ENCODE measurements at places on chromosomes 5 and 9.

DNA sequence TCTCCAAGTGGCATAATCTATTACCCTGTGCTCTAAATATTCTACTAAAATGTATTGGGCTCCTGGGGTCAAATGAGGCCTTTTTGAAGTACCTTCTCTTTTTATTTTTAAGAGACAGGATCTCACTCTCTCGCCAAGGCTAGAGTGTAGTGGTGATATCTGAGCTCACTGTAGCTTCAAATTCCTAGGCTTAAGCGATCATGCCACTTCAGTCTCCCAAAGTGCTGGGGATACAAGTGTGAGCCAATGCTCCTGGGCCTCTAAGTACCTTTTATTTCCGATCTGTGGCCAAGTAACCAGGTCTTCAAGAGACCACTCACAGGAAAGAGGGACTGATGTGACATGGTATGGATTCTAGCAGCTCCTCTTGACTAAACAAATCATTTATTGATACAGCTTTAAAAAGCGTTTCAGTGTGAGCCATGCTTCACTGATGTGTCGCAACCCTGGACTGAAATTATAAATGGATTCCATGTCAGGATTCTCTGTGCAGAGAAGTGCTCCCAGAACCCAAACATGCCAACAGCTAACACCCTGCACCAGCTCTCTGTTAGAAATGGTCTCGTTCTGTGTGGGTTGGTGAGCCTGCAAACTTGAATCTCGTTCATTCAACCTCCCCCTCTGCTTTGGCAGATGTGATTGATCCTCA, 477.8 kb downstream of the HINT1 start:
- no peak for DNase-seq

GRCh38 chr5:83482961-83483360, 11.4 kb downstream of the VCAN start:
- no peak for DNase-seq

DNA sequence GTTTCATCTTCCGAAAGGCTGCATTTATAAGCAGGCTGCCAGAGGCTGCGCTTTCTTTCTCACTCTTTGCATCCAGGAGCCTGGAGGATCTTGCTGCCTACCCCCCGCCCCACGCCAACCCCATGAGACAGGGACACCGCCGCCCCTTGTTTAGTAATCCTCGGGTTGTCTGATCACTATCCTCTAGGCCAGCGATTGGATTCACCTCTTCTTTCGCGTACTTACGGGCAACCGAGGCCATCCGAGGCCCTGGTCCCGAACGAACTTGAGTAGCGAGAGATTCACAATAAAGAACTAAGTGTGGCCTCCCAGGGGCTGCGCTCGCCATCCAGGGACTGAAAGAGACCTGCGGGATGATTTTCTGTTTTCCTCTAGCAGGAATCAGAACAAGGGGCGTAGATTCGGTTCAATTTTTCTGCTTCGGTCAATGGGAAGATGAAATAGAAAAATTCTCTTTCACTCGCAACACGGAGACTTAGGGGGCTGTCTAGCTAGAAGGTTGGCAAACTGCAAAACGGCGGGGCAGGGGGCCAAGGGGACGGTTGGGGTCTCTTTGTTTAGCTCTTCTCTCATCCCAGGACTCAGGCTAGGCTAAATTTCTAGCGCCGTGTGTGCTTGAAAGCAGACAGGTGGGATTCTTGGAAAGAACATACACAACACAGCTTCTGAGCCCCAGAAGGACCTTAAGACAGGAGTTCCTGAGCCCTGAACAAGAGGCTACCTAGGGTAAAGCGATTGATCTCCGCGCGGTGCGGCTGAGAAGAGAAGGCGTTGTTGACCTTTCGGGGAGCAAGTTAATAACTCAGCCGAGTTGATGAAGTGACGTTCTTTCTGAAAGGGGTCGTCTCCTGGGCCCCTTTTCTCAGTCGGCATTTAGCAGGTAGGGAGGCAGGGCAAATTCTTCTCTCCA, 5.8 kb upstream of the ISL1 start:
- no peak for DNase-seq

GRCh38 chr9:15317836-15318235, 10.8 kb upstream of the TTC39B start:
- no peak for DNase-seq

GRCh38 chr5:146706321-146706972, 172.1 kb downstream of the PPP2R2B start:
- no peak for DNase-seq

DNA sequence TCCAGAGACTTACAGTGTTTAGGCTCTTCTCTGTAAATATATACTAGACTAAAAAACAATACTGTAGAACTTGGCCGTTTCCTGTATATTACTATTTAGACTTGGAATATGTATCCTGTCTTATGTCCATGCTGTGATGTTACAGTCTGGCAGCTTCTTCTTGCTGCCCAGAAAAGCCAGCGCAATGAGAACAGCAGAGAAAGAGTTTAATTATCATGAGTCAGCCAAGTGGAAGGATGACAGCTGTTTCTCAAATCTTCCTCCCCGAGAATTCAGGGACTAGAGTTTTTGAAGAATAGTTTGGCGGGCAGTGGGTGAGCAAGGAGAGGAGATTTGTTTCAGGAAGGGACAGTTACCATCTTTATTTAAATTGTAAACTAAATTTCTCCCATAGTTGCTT, 37.5 kb downstream of the NAA35 start:
- peak; percentile 18 for DNase-seq

- DNase-seq = peak; percentile 30
Measured at GRCh38 chr5:54361691-54362411, 51.5 kb upstream of the ARL15 start.

GRCh38 chr5:2047341-2047927, 164.7 kb upstream of the IRX4 start:
- no peak for DNase-seq

Data from fibroblast of pulmonary artery (primary cell).